Activated CD8-positive, alpha-beta memory T cell treated with anti-CD3 and anti-CD28 coated beads for 36 hours (primary cell): ENCODE measurements at places on chromosomes 13 and 19. TPM values are rescaled to one million over a fixed set of nuclear protein-coding genes. Genes with fewer than 3 reads are reported as not detected.

IRF3 gene
- 120 TPM for total RNA-seq

NAPSA gene
- total RNA-seq: 43.1 TPM

KIR2DL1 gene
- 0.34 TPM for total RNA-seq

PCDH17 gene
- total RNA-seq: not detected

ZNF611 gene
- 20.8 TPM for total RNA-seq

TTYH1 gene
- 0.21 TPM for total RNA-seq

GSX1 gene
- total RNA-seq: not detected

PRKACA gene
- total RNA-seq: 74.1 TPM

OR7A5 gene
- not detected for total RNA-seq

GAPDHS gene
- not detected for total RNA-seq

ZNF43 gene
- 23.4 TPM for total RNA-seq

RHPN2 gene
- total RNA-seq: 3.9 TPM

LGALS7 gene
- not detected for total RNA-seq

EVI5L gene
- 5.3 TPM for total RNA-seq

ZFP36 gene
- 16.6 TPM for total RNA-seq

ZNF492 gene
- total RNA-seq: 1.7 TPM

ZNF471 gene
- 0.78 TPM for total RNA-seq

ZNF726 gene
- 15.6 TPM for total RNA-seq

AMH gene
- total RNA-seq: 5.9 TPM

RFPL4AL1 gene
- total RNA-seq: not detected

RNF113B gene
- total RNA-seq: not detected

TNFSF11 gene
- 7.4 TPM for total RNA-seq

ZNF66 gene
- 6.9 TPM for total RNA-seq

TNNI3 gene
- total RNA-seq: not detected

LGI4 gene
- total RNA-seq: not detected

HS6ST3 gene
- total RNA-seq: not detected
